ENCODE measurements at places on chromosomes 2 and 18.

DNA sequence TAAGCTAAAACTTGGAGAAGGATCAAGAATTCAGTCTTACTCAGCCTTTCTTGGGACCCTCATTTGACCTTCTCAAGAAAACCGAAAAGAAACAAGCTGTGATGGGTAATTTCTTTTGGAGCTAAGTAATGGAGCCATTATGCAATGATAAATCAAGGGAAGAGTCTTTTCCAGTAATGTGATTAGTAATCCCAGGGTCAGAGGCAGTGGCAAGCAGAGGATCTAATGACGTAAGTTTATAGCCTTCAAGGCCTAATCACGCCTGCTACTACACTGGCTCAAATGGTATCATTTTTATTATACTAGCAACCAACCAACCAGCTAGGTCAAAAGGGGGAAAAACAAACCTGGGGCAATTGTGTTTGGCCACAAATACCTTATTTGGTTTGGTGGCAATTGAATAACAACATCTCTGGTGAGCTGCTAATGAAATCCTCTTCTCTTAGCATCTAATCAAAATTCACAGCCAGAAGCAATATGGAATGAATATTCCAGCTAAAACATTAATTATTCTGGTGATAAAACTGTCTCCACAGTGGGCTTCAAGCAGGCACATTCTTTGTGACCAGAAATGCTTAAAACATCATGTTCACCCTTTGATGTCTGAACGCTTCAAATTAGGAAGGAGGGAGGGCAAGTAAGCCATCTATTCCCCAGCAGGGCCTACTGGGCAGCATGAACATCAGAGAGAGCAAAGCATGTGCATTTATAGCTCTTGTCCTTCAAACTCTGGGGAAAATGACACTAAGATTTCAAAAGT is 114.9 kb upstream of the SULT1C3 start:
- no peak for DNase-seq

DNA sequence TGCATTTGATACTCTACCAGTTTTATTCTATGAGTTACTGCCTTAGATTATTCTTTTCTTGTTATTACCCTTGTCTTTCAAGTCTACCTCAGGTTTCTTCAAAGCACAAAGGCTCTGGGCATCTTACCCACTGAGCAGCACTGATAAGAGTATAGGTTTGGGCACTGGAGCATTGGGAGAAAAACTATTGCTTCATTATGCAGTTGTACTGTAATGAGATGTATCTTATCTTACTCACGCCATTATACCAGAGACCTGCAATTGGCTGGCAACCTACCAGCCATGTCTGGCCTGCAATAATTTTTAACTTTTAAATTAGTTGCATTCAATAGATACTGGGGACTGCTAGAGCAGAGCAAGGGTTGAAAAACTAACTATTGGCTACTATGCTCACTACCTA is 18.9 kb upstream of the SRBD1 start:
- no peak for DNase-seq

DNA sequence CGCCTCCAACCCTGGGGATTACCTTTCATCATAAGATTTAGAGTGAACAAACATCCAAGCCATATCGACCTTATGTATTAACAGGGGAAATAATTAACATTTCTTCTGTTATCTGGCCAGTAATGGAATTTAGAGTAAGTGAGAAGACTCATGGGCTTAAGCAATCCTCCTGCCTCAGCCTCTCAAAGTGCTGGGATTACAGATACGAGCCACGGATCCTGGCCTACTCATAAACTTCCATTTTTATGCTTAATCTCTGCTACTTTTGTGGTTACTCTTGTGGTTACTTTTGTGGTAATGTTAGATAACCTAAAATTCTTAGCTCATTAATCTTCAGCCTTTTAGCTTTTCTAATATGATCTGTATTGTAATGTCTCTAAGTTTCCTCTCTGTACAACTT is 159.3 kb upstream of the SLC8A1 start:
- no peak for DNase-seq

GRCh38 chr2:151009437-151010175 is 252.1 kb downstream of the RBM43 start:
- no peak for DNase-seq

DNA sequence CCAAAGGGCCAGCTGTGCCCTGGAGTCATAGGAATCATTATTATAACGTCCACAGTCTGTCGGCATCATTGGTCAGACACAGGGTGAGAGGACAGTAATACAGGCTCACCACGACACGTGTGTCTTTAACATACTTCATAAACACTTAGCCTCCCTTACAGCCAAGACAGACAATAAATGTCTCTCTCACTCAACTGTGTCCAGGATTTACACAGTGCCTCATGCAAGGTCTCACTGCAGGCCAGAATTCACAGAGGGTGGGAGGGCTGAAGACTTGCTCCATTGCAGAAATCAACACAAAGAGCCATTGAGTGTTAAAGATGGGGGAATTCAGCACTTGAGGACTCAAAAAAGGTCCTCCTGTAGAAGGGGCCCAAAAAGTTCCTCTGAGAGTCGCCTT is 210.5 kb downstream of the BCL2 start:
- DNase-seq = no peak

DNA sequence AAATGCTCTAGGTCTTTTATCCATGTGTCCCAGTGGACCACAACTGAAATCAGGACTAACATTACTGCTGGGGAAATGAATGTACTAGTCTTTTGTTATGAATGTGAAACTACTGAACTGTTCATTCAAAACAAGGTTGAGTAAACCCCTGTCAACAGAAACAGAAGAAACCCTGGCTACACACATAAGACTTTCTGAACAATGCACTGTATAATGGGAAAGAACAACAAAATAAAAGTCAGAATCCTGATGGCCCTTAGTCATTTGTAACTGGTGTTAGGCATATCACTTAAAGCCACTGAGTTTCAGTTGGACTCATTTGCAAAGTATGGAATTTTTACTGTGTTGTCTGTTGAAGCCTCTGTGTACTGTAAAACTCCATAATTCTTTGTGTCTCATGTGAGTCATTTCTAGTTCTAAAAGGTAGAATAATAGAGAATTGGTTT is 77.0 kb upstream of the UBXN4 start:
- no peak for DNase-seq

All from stimulated activated CD8-positive, alpha-beta memory T cell treated with anti-CD3 and anti-CD28 coated beads, Interleukin-12 subunit alpha, Interleukin-12 subunit beta, amount 100 ng/mL, for 4 hours (primary cell).